ENCODE measurements at places on chromosomes 11 and 22.

DNA sequence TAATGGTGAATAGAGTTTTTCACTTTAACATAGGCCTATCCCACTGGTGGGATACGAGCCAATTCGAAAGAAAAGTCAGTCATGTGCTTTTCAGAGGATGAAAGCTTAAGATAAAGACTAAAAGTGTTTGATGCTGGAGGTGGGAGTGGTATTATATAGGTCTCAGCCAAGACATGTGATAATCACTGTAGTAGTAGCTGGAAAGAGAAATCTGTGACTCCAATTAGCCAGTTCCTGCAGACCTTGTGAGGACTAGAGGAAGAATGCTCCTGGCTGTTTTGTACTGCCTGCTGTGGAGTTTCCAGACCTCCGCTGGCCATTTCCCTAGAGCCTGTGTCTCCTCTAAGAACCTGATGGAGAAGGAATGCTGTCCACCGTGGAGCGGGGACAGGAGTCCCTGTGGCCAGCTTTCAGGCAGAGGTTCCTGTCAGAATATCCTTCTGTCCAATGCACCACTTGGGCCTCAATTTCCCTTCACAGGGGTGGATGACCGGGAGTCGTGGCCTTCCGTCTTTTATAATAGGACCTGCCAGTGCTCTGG is at the start of gene TYR:
TYR (plus strand) TSS at position 185 of the 541 bp plus-strand sequence; CDS start at position 264, 79 bp downstream.
- DNase-seq: no peak

- no peak for DNase-seq
These were observed 60.6 kb upstream of the PRDM11 start for GRCh38 chr11:45085646-45086501.

GRCh38 chr22:20749453-20749852 is 24.5 kb upstream of the SERPIND1 start:
- DNase-seq: no peak

DNA sequence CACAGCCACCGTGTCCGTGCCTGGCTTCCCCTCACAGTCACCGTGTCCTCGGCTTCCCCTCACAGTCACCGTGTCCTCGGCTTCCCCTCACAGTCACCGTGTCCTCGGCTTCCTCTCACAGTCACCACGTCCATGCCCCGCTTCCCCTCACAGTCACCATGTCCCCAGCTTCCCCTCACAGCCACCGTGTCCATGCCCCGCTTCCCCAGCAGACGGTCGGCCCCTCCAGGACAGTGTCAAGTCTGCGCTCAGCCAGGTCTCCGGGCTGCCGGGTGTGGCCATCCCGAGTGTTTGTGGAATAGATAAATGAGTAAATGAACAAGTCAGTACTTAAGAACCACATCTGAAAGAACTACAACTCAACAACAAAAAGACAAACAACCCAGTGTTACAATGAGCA is 23.8 kb downstream of the WNT7B start:
- no peak for DNase-seq

DNA sequence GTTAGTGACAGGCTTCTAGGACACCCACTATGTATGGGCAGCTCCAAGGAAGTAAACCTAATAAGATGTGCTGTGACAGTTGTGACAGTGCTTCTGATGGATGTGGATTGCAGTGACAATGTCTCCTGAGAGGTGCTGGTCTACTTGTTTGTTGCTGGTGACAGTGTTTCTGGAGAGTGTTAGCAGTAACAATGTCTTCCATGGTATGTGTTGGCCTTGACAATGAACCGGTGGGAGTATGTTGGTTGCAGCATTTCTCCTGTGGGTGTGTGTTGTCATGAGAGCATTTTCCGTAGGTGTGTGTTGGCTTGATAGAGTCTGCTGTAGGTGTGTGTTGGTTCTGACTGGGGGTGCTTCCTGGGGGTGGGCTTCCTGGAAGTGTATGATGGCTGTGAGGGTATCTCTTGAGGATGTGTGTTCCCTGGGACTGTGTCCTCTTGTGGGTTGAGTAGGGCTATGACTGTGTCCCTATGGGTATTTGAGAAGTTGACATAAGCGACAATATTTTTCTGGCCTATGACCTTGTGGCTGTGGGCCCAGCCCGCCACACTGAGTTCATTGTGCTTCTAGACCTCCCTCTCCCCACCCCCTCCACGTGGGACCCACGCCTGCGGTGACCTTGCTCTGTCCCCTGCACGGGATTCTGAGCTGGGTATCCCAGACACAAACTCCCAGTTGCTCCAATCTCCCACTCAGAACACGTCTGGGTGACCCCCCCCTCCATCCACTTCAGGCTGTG is 1.2 kb downstream of the DCHS1 start:
- no peak for DNase-seq

GRCh38 chr11:109388982-109389381 is 33.0 kb upstream of the C11orf87 start:
- DNase-seq: no peak

DNA sequence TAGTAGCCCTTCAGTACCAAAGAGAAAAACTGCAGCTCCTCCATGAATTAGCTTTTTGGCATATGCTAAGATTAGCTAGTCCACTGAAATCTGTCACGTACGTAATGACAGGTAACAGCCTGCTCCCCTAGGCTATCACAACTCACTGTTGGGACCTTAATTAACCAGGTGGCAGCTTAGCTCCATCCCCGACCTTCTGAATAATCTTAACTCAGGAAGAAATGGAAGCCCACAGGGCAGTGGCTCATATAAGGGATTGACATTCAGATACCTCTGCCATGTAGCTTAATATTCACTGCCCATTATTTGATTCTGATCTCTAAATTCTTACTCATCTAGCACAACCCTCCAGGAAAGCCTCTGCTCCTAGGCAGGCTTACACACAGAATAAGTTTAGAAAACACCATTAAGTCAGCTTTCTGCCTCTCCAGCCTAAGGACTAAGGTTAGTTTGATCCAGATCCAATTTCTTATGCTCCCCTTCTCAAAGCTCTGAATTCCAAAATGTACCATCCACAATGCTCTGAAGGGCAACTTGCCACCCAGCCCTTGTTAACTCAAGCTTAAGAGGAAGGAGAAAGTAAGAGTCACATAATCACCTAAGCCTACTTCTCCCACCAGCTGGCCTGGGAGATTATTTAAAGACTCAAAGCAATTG is 5.0 kb downstream of the HSPA8 start:
- no peak for DNase-seq

DNA sequence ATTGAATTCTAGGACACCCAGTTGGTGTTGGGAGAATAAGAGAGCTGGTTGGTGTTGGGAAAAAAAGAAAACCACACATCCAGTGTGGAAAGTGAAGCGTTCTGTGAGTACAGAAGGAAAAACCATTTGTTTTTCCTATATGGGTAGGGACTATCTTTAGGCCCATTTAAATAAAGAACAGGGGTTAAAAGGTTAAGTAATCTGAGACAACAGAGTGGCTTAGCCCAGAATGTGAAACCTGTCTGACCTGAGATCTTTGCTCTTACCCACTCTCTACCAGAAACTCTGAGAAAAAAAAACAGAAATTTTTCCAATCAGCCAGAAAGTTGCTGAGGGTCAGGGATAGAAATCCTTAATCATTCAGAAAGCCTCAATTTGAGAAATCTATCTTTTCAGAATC is 59.8 kb upstream of the LRRC55 start:
- no peak for DNase-seq

GRCh38 chr11:125872138-125872491 is 15.4 kb upstream of the HYLS1 start:
- no peak for DNase-seq

DNA sequence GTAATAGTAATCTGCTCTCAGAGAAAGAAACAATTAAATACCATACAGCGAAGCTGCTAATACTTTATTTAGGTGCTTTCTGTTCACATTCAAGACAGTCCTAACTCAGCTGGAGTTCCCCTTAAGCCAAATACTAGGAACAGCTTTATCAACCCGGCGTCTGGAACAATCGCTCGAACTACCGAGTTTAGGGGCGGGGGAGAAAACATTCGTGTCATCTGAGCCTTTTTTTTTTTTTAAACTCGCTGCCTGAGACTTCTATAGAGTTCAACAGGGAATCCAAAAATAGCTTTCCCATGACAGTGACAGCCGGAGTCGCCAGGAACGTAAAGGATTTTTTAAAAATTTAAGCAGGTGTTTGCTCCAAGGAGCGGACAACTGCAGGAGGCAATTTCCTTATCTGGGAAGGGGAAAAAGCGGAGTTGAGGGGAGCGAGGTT is 852 bp downstream of the TRAF6 start:
- peak; percentile 15 for DNase-seq

DNA sequence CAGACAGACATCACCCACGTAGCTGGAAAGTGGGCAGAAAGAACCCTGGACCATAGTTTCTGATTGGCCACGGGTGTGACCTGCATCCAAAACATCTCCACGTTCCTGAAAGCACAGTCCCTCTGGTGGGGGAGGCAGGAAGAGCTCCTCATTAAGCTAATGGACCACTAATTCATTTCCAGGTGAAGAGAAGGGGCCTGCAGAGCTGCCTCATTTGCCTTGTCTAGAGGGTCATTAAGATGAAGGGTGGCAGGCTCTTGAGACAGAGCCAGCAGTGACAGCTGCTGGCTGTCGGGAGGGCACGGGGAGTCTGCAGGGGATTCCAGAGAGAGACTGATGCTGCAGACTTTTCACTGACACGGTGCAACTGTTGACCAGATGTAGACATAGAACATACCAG is 149.6 kb upstream of the OPCML start:
- no peak for DNase-seq

DNA sequence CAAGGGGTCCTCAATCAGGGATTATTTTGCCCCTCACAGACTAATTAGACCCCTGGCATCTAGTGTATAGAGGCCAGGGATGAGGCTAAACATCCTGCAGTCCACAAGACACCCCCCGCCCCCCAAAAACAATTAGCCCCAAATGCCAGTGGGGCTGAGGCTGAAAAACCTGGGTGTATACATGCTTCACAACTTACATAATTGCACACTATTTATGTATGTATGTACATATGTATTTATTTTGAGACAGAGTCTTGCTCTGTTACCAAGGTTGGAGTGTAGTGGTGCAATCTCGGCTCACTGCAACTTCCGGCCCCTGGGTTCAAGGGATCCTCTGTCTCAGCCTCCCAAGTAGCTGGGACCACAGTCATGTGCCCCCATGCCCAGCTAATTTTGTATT is 28.8 kb upstream of the SHANK2 start:
- no peak for DNase-seq

DNA sequence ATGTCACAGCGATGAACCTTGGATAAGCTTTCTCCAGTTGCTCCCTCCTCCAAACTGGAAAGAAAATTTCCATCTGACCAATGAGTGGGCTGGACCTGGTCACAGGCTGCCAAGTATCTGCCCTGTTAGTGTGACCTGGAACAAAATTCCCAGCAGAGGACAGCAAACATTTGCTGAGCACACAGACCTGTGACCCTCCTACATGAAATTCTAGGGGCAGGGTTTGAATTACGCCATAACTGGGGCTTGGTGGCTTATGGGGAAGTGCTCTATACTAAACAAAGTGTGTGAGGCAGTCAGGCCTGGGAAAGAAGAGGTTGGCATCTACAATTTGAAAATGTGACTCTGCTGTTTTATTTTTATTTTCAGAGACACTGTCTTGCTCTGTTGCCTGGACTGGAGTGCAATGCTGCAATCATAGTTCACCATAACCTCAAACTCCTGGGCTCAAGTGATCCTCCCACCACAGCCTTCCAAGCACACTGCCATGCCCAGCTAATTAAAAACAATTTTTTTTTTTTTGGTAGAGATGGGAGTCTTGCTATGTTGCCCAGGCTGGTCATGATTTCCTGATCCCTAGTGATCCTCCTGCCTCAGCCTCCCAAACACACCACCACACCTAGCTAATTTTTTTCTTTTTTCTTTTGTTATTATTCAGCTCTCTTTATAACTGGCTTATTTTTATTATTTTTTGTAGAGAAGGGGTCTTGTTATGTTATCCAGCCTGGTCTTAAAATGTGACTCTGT is 13.6 kb upstream of the XBP1 start:
- DNase-seq: no peak

DNA sequence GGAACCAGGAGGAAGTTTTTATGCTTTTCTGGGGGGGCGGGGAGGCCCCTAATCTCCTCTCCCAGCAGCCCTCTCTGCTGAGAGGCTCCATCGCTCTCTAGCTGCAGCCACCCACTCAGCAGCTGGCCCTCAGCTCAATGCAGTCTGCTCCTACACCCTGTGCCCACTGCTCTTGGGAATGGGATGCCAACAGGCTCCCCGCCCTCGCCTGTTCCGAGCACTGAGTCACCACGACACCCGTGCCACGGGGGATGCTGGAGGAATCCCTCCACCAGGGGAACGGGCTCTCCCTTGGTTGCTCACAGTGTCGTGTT is 23.5 kb upstream of the SUSD2 start:
- DNase-seq: no peak

- no peak for DNase-seq
These were observed 68.5 kb downstream of the ARFGAP2 start for GRCh38 chr11:47108214-47108613.

DNA sequence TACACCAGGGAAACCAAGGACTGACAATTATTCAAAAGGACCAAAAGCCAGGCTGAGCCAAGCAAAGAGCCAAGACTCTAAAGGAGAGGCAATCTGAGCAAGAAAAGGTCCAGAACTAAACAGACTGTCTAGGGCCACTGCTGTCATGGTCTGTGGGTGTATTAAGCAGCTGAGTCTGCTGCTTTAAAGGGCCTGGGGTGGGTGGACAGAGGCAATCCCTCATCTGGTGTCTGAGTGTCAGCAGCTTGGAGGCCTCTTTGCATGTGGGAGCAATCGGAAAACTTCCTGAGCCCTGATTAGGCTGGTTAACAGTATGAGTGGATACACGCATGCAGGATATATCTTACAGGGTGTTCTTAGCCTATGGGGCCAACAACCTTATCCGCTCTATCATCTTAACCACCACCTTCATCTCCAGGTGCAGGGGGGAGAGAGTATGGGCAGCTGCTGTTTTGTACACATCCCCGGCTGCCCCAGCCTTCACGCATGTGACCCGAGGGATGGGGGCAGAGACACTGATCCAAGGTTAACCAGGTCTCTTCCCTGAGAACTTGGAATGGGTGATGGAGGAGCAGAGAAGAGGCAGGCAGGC is 67.5 kb upstream of the TIMP3 start:
- no peak for DNase-seq

DNA sequence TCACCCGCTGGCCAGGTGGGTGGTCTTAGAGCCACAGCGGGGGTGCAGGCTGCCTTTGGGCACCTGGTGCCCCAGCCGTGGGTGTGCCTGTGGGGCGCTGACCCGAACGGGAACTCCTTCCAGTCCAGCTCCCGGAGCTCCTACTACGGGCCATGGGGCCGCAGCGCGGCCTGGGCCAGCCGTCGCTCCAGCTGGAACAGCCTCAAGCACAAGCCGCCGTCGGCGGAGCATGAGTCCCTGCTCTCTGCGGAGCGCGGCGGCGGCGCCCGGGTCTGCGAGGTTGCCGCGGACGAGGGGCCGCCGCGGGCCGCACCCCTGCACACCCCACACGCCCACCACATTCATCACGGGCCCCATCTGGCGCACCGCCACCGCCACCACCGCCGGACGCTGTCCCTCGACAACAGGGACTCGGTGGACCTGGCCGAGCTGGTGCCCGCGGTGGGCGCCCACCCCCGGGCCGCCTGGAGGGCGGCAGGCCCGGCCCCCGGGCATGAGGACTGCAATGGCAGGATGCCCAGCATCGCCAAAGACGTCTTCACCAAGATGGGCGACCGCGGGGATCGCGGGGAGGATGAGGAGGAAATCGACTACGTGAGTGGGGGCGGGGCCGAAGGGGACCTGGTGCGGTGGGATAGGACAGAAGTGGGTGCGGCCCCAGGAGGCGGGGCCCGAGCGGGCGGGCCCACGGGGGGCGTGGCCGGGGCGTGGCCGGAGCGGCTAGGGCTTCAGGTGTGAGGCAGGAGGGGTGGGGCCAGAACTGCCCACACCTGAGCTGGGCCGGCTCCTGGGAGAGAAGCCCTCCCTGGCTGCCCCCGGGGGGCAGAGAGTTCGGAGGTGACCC is 91.5 kb downstream of the CACNA1I start:
- peak; percentile 66 for DNase-seq

GRCh38 chr22:32671886-32672285 is 129.6 kb upstream of the TIMP3 start:
- DNase-seq: no peak

GRCh38 chr22:47474895-47475294 is 712.4 kb downstream of the TBC1D22A start:
- DNase-seq: no peak
